ENCODE measurements at places on chromosomes 1 and 21. TPM values are rescaled to one million over a fixed set of nuclear protein-coding genes. Genes with fewer than 3 reads are reported as not detected.

The DMBX1 gene
- not detected for total RNA-seq

The GADD45A gene
- 123 TPM for total RNA-seq

The SH2D2A gene
- total RNA-seq, result 0.44 TPM

The ERVH48-1 gene
- not detected for total RNA-seq

The CD1D gene
- 0.06 TPM for total RNA-seq

The RHD gene
- not detected for total RNA-seq

The ACTN2 gene
- not detected for total RNA-seq

The PGBD2 gene
- total RNA-seq, result 2.9 TPM

The B3GALT5 gene
- 1.1 TPM for total RNA-seq

The RAP1GAP gene
- not detected for total RNA-seq

The MATN1 gene
- not detected for total RNA-seq

The SPRR2D gene
- not detected for total RNA-seq

The TDRD5 gene
- not detected for total RNA-seq

The PDZK1IP1 gene
- total RNA-seq, result not detected

The TRAF3IP3 gene
- total RNA-seq, result not detected

The NHLH1 gene
- 0.05 TPM for total RNA-seq

The RIPK4 gene
- 1.9 TPM for total RNA-seq

The FAM163A gene
- total RNA-seq, result 1.5 TPM

The OR10J1 gene
- not detected for total RNA-seq

The CORT gene
- not detected for total RNA-seq

The MYOG gene
- total RNA-seq, result not detected

The SPRR1B gene
- total RNA-seq, result not detected

The SERPINC1 gene
- total RNA-seq, result 0.18 TPM

The TAS1R1 gene
- not detected for total RNA-seq

The B3GALT2 gene
- total RNA-seq, result 0.78 TPM

The HSPB7 gene
- total RNA-seq, result not detected

The CRP gene
- total RNA-seq, result not detected

The CCDC30 gene
- 0.34 TPM for total RNA-seq

The LCE1B gene
- total RNA-seq, result not detected

The C1orf94 gene
- total RNA-seq, result not detected

The RAB25 gene
- total RNA-seq, result not detected

The PTCH2 gene
- total RNA-seq, result 0.19 TPM

The ATP1A4 gene
- not detected for total RNA-seq

The PTPRU gene
- 19.4 TPM for total RNA-seq

The A3GALT2 gene
- not detected for total RNA-seq

The GNG4 gene
- total RNA-seq, result not detected

The KLHDC7A gene
- not detected for total RNA-seq

The ERICH3 gene
- total RNA-seq, result not detected

The CASQ1 gene
- not detected for total RNA-seq

The OPTC gene
- not detected for total RNA-seq

The LYPD8 gene
- not detected for total RNA-seq
